A549 (cell line): ENCODE measurements at places on chromosomes 2 and 18. TPM values are rescaled to one million over a fixed set of nuclear protein-coding genes. Genes with fewer than 3 reads are reported as not detected.

Gene RAD51AP2
- polyA plus RNA-seq, result not detected in 3 replicates

Gene WDR7
- 4.2 to 5.5 TPM (median 4.4 TPM) in 3 replicates for polyA plus RNA-seq

Gene MSH6
- 80.5 to 89.8 TPM (median 82.7 TPM) in 3 replicates for polyA plus RNA-seq

DNA sequence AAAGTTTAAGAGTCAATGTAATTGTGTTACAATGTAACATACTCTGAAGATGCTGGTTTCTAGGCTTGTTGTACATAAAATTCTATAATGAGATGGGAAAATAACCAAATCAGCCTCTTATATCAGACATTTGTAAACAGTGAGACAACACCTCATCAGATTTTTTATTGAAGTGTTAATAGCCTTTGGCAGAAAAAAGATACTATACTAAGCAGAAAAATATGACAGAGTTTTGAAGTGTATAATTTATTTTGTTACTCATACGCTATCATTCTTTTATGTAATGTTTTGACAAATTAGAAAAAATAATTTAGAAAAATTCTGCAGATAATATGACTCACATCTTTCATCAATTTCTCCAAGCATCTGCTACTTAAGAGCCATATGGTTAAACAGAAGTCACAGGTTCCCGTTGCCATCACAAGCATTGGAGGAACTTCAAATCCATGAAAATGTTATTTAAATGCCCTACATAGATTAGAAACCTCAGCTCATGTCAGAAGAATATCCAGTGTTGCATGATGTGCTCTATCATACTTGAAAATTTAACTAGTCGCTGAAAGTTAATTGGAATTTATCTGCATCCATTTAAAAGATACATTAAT is 535.4 kb downstream of the LRP1B start:
- no peak for DNase-seq

DNA sequence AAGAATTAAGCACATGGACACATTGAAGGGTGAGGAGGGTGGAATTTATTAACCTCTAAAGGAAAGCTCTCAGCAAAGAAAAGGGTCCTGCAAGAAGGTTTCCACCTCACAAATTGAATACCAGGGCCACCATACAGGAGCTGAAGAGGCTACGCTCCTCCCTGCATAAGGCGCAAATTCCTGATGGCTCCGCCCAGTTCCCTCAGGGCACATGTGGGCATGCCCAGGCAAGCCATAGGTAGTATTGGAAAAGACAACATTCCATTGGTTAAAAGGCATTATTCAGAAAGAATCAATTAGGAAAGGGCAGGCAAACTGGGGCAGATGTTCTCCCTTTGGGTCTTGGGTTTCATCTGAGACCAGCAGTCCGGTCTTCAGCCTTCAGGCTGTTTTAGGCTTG is 161.2 kb downstream of the PTPRM start:
- no peak for DNase-seq

GRCh38 chr2:212832211-212833195 is 293.9 kb upstream of the ERBB4 start:
- DNase-seq, result no peak

- no peak for DNase-seq
Measured at GRCh38 chr2:191345788-191346187, 100.6 kb downstream of the MYO1B start.

GRCh38 chr2:216492597-216493333 is 5.9 kb upstream of the RPL37A start:
- DNase-seq, result no peak

GRCh38 chr2:121670181-121670580 is 20.9 kb upstream of the CLASP1 start:
- DNase-seq, result no peak

DNA sequence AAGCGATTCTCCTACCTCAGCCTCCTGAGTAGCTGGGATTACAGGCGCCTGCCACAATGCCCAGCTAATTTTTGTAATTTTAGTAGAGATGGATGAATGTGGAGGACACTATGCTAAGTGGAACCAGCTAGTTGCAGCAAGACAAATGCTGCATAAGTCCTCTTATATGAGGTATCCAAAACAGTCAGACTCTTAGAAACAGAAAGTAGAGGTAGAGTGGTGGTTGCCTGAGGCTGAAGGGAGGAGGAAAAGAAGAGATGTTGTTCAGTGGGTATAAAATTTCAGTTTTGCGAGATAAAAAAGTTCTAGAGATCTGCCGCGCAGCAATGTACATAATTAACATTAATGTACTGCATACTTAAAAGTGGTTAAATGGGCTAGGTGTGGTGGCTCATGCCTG is 145.3 kb upstream of the SPRED2 start:
- DNase-seq, result no peak

GRCh38 chr2:86298411-86299390 is 38.7 kb downstream of the REEP1 start:
- peak; percentile 44 for DNase-seq

DNA sequence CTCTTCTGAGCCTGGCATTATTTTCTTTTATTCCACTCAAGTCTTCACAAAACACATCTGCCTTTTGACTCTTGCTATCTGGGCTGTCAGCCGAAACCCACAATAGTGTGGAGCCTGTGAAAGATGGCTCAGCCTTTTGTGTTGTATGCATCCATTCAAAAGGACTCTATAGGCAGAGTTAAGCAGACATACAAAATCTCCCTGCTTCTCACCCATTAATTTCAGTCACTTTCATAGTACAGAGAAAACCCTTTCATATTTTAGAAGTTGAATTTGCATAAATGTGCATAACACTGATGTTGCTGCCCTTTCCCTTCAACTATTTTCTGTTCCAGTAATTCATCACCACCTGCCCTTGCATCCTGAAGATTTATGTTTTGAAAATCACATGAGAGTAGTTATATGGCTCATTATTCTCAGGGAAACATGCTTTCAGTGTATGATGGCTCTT is 154.6 kb downstream of the EVA1A start:
- DNase-seq, result no peak

DNA sequence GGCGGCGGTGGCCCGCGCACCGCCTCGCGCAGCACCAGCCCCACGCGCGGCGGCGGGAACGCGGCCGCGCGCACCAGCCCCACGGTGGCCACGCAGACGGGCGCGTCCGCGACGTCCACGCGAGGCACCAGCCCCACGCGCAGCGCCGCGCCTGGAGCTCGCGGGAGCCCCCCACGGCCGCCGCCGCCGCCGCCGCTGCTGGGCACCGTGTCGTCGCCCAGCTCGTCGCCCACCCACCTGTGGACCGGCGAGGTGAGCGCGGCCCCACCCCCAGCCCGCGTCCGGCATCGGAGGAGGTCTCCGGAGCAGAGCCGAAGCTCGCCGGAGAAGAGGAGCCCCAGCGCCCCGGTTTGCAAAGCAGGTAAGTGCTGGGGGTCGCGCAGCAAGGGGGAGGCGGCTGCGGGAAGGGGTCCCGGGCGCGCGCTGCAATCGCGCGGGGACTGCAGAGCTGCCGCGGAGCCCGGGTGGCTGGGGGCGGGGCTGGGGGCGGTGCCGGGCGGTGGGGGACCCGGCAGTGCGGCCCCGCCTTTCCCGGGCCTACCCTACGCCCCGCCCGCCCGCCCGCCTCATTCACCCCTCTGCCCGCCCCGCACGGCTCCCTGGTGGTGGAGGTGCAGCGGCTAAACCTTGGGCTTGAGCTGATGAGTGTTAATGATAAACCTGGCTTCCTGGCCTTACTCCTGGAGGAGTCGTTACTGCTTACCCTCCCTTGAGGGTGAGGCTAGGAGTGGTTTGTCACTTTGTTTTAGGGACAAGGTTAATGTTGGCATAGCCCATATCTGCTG is 851 bp downstream of the FAM117B start:
- peak; percentile 87 for DNase-seq
